Head of caudate nucleus (tissue), 42 donors: ENCODE measurements at places on chromosomes 16 and 17.

- peak; percentile 60 for DNase-seq
Observed at GRCh38 chr16:57260294-57260929, 15.4 kb downstream of the ARL2BP start.

- peak; percentile 89 for DNase-seq
Observed at GRCh38 chr17:10025976-10026901, 121.2 kb upstream of the RCVRN start.

DNA sequence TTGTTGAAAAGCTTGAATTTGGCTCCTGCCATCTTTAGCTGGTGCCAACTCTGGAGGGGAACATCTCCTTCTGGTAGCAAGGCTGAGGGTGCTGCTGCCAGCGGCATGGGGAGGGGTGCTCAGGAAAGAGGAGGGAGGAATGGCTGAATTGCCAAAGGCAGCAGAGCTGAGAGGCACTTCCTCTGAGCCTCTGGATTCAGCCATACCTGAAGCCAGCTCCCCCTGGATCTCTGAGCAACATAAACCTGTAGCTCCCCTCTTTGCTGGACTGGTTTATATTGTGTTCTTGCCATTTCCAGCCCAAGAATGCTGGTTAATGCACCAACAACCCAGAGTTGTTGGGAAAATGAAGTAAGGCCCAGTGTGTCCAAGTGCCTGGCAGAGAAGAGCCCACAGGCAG is 7.4 kb downstream of the MEFV start:
- DNase-seq, result no peak

- no peak for DNase-seq
Observed at GRCh38 chr16:756428-756827, 4.1 kb upstream of the MSLN start.

- no peak for DNase-seq
Observed at GRCh38 chr16:69888005-69888590, 63.0 kb upstream of the CLEC18A start.

DNA sequence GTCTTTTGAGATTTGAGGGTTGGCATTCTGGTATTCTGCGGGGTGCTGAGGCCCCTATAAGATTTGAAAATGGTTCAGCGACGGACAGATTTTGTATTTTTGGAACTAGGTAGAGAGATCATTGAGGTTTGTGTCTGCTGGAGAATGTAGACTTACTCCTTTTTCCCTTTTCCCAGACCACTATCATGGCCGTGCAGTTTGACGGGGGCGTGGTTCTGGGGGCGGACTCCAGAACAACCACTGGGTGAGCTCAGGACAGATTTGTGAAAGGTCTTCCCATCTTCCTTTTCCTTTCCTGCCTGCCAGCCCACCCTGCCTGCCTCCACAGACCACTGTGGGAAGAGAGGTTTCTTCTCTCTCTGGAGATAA is 572 bp downstream of the PSMB6 start:
- DNase-seq, result peak; percentile 31

- DNase-seq, result no peak
Observed at GRCh38 chr17:39246274-39246673, 20.5 kb upstream of the STAC2 start.

- DNase-seq, result no peak
Observed at GRCh38 chr17:39114723-39115122, 36.7 kb downstream of the PLXDC1 start.

GRCh38 chr17:50079334-50080095 is 15.6 kb upstream of the PDK2 start:
- DNase-seq, result no peak

DNA sequence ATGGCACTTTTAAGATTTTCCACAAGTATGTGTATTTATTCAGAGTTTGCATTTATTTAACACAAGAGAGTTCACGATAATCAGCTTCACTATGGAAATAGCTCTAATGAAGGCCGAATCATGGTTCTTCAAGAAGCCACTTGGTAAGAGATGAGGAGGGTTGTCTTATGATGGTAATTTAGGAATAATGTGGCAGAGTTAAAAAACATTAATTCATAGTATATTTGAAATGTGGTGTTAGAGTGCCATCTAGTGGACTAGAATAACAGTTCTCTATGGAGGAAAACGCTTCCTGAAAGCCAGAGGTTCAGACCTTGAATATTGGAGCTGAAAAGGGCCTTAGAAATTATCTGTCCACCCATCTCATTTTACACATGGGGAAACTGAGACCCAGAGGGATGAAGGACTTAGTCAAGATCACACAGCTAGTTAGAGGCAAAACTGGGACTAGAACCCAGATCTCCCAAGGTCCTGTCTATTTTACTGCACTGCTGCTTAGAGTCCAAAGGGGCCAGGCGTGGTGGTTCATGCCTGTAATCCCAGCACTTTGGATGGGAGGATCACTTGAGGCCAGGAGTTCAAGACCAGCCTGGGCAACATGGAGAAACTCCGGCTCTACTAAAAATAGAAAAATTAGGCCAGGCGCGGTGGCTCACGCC is 33.8 kb upstream of the KPNB1 start:
- DNase-seq, result no peak

GRCh38 chr16:54193665-54194333 is 92.8 kb downstream of the IRX3 start:
- peak; percentile 76 for DNase-seq

- DNase-seq, result no peak
Observed at GRCh38 chr16:77715145-77715544, 7.2 kb upstream of the NUDT7 start.

DNA sequence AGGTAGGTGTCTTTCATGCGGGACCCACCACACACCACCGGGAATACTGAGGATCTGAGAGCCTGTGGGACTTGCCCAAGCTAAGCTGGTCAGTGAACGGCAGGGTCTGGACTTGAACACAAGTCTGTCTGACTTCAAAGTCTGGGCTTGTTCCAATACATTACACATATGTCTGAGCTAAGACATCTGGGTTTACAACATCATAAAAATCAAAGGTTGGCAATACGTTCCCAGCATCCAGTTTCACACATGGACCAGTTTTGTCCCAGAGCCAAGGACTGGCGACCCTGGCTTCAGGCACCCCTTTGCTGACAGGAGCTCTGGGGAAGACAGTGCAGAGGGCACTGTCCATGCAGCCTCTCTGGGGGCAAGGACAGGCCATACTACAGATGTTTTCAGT is 27.9 kb upstream of the AXIN2 start:
- no peak for DNase-seq
